RCC 7860 (cell line): ENCODE measurements at places on chromosomes 11 and 22.
A peak's percentile ranks its signal among the peaks of the same experiment; 100 is the strongest.

DNA sequence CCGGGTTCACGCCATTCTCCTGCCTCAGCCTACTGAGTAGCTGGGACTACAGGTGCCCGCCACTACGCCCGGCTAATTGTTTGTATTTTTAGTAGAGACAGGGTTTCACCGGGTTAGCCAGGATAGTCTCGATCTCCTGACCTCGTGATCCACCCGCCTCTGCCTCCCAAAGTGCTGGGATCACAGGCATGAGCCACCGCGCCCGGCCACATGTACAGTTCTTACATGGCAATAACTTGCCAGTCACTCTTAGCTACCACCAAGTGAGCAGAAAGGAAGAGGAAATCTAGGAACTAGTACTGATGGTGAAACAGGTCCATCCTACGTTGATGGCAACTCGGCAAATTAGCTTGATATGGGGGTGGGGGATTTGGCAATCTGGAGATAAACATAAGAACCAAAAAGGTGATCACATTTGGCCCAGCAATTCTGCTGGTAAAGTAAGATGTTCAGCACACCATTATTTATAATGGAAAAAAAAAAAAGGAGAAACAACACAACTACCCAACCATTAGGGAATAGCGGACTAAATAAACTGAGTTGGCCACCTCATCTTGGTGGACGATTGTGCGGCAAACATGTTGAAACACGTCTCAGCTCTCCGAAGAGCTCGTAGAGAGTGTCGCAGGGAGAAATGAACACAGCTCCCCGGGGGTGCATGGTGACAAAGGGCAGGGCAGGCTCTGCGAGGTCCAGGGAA lies 5.3 kb downstream of the NLRP6 start:
- no peak for DNase-seq

GRCh38 chr11:103863497-103863896 lies 172.9 kb upstream of the DDI1 start:
- DNase-seq: no peak

- DNase-seq: no peak
Measured at GRCh38 chr22:23503142-23503541, 76.9 kb downstream of the IGLL1 start.

GRCh38 chr11:120564573-120565311 lies 53.2 kb downstream of the GRIK4 start:
- peak; percentile 64 for DNase-seq

- DNase-seq: no peak
Measured at GRCh38 chr11:45173064-45173463, 26.6 kb downstream of the PRDM11 start.

- peak; percentile 70 for DNase-seq
Measured at GRCh38 chr11:119701591-119702549, 27.1 kb downstream of the NECTIN1 start.

DNA sequence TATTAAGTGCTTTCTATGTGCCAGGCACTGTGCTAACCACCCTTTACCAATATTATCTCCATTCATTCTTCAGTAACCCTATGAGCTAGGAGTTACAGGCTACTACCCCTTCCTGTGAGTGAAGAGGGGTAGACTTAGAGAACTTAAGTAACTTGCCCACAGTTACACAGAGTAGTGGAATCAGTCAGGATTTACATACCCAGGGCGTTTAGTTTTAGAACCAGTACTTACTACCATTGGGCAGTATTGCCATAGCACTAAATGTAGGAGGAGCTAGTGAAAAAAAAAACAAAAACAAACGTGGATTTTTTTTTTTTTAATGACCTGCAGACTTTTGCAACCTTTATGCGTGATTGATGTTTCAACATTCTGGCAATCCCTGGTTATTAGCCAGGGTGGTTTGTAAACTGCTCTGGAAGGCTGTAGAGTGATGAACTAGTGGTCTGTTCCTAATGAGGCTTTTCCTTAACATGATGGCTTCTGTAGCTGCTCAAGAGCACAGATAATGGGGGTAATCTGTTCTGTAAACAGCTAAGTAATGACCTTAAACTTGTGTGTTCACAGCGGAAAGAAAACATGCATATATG lies 11.4 kb downstream of the TBCEL start:
- no peak for DNase-seq

DNA sequence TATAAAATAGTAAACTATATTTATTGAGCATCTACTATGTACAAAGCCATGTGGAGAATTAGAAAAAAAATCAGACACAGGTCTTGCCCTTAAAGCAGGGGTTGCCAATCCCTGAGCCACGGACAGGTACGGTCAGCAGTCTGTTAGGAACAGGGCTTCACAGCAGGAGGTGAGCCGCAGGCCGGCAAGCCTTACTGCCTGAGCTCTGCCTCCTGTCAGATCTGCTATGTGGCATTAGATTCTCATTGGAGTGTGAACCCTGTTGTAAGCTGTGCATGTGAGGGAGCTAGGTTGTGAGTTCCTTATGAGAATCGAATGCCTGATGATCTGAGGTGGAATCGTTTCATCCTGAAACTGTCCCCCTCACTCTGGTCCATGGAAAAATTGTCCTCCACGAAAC lies 2.1 kb upstream of the RAG2 start:
- no peak for DNase-seq

- DNase-seq: no peak
Measured at GRCh38 chr11:83569134-83569805, 283.1 kb upstream of the CCDC90B start.

- DNase-seq: peak; percentile 64
Measured at GRCh38 chr22:27212617-27213177, 555.3 kb downstream of the MIAT start.

- no peak for DNase-seq
Measured at GRCh38 chr11:20388096-20389055, 860 bp downstream of the PRMT3 start.
